NCI-H2029 (cell line): ENCODE measurements at places on chromosomes 2 and 18.

DNA sequence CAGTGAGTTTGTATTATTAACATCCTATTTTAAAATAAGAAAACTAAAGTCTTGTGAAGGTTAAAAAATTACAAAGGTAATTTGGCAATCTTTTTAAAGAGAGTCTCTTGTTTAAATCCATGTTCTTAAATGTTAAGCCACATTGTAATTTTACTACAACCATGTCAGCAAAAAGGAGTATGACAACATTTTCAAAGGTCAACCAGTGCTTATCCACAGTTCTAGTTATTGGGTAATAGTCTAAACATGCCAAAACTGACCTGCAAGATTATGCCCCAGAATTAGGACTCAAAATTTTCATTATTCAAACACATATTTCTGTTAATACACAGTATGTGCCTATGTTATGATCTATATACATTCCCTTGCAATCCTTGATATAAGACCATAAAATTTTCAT lies 1312.6 kb upstream of the CHAC2 start:
- no peak for DNase-seq

DNA sequence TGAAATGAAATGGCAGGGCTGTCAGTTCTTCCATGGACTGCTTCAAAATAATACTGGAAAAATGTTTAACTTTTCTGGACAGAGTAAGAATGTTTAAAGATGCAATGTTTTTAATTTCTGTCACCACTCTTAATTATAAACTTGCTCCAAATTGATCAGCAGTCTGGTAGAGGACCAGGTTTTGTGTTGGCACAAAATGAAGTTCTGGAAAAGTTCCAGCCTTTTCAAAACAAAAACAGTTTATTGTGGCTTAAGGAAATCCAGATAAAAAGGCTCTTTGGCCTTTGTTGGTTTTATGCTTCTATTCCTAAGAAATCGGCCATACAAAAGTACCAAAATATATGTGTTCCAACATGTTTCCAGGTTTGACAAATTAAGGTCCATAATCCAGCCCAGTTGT lies 48.8 kb downstream of the PTRHD1 start:
- no peak for DNase-seq

- DNase-seq: no peak
Observed at GRCh38 chr18:8744656-8745055, 39.3 kb downstream of the MTCL1 start.

- no peak for DNase-seq
Observed at GRCh38 chr2:84306361-84306760, 152.7 kb downstream of the SUCLG1 start.

DNA sequence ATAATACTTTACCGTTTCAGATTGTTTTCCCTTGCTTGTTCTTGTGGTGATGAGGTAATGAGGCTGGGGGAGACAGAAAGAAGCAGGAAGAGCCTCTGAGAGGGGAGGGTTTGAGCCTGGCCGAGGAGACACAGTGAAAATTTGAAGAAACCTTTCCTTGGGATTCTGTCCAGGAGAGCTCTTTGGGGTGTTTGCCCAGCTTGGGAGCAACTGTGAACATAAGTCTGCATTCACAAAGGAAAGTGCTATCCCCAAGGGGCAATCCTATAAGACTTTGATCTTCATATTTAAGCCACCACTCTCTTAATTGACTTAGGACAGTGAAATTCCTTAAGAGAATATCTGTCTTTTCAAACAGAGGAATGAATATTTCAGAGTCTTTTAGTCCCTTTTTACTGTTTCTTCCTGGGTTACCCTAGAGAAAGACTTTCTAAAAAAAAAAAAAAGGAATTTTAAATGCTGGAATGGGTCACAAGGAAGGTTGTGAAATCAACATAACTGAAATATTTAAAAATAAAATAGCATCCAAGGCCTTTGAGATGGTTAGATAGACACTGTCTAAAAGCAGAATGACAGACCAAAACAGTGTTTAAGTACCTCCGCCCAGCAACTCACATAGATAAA lies 52.5 kb upstream of the STAM2 start:
- DNase-seq: no peak

- no peak for DNase-seq
Observed at GRCh38 chr2:97663626-97663961, 250 bp downstream of the ACTR1B start.

DNA sequence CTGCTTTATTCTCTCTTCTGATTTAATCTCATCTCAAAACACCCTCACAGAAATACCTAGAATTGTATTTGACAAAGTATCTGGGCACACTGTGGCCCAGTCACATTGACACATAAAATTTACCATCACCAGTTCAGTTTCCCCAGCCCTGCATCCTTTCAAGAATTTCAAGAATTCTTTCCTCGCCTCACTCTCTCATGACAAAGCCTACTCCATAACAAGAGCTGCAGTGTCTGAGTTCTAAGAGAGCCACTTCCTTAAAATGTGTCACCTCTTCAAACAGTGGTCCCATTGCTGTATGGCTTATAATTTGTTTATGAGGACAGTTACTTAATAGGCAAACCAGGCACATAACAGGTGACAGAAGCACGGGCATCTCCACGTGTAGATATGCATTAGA lies 90.9 kb upstream of the STK39 start:
- no peak for DNase-seq

- no peak for DNase-seq
Observed at GRCh38 chr18:12543697-12544096, 114.2 kb downstream of the SPIRE1 start.

- no peak for DNase-seq
Observed at GRCh38 chr2:134175834-134176233, 78.0 kb upstream of the MGAT5 start.

DNA sequence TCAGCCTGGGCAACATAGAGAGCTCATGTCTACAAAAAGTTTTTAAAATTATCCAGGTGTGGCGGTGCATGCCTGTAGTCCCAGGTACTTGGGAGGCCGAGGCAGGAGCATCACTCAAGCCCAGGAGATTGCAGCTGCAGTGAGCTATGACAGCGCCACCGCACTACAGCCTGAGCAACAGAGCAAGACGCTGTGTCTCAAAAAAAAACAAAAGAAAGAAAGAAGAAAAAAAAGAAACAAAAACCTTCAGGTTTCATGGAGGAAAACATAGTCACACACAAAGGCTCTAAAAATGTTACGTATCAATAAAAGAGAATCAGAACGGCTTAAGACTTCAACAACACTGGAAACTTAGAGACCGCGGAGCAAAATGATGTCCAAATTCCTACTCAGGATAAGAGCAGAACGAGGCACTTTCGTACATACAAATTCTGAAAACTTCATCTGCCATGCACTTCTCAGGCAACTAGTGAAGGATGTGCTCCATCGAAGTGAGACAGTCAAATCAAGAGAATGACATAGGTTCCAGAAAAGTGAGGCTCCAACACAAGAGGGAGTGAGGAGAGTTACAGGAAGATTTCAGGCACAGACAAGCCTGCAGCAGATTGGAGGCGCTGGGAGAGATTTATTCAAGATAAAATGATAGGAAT lies 4.4 kb downstream of the HDLBP start:
- DNase-seq: no peak

DNA sequence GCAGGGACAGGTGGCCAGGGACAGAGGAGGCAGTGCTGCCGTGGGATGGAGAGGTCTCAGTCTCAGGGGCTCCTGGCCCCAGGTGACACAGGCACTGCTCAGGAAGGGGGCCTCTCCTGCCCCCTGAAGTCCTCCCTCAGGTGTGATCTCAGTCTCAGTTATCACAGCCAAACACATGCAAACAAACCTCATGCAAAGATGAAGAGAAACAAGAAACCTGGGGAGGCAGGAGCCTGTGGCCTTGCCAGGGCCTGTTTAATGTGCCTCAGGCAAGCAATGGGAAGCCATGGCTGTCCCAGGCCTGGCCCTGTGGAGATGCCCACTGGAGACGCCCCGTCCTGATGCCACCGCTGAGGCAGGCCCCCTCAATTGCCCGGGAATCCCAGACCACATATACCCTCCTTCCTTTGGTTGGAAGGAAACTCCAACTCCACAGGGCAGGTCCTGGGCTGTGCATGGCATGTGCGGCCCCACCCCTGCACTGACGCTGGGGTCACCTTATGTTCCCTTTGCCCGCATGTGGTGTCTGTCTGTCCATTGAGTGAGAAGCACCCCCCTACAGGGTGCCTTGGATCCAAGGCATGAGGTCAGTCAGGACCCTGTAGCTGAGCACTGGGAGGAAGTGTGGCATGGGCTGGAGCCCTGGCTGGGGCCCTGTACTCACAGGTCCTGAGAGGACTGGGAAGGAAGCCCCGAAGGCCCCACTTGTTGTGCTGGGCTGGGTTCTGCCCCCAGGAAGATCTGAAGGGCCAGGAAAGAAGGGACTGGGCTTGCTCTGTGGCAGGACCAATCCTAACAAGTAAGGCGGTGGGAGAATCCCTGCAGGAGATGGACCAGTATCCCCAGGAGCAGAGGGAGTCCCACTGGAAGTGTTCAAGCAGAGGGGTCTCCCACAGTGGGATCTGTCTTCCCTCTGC lies 68.8 kb upstream of the RAB6C start:
- no peak for DNase-seq

DNA sequence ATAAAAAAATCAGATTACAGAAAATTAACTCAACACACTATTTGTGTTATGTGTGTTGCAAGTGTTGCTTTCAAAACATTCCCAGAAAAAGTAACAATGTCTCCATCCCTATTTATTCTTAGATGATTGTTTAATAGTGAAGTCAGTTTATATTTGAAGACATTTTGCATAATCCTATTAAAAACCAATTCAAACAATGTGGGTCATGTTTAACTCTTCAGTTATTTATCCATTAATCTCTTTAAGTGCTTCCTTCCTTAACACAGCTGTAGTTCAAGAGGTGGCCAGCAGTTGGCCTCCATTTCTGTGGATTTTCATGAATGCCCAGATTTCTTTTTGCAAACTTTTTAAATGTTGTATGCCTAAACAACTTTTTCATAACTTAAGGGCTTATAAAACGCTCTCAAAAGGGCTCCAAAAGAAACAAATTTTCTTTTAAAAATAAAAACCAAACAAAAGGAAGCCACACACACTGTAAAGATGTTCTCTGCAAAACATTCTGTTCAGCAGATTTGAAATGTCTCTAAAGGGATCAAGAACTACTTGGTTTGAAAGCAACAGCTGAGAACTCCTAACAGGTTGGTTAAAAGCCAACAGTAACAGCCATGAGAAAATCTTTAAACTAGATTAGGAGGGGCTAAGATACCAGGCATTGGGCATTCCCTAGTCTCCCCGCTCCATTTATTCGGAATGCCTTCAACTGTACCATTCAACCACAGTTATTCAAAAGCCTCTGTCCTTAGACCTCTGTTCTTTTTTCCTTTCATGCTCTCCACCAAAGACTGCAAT lies 71.5 kb downstream of the THADA start:
- no peak for DNase-seq

DNA sequence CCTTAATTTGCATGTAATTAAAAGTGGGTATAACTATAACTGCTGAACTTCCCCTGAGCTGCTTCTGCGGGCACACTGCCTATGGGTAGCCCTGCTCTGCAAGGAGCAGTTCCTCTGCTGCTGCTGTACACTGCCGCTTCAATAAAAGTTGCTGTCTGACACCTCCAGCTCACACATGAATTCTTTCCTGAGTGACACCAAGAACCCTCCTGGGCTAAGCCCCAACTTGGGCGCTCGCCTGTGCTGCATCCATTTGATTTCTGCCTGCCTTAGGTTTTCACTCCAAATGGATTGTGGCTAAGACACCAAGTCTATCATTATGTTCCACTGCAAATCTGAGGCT lies 215.7 kb downstream of the ANAPC1 start:
- DNase-seq: no peak

GRCh38 chr2:12828980-12829379 lies 112.2 kb downstream of the TRIB2 start:
- DNase-seq: no peak

- no peak for DNase-seq
Observed at GRCh38 chr18:23838233-23838632, 149.0 kb downstream of the LAMA3 start.

GRCh38 chr2:232779934-232780333 lies 3.6 kb upstream of the KCNJ13 start:
- DNase-seq: no peak

DNA sequence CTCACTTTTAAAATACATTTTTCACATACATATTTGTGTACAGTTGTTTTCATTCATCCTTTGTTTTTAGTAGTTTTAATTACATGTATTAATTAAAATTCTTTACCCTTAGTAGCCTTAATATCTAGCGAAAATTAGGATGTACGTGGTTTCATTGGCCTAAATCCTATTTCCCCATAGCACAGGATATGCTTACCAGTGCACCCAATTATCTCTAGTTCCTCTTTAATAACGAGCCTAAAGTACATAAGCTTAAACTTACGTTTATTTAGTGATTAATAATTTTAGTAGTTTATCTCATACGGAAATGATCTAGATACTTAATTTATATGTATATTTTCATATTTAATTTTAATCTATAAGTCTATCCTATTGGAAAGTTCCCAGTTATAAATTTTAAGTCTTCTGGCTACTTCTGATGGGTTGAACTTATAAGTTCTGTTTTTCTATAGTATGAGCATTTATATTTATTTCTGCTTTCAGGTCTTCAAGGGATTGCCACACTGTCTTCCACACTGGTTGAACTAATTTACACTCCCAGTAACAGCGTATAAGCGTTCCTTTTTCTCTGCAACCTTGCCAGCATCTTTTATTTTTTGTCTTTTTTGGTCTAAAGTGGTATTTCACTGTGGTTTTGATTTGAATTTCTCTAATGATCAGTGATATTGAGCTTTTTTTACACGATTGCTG lies 21.4 kb upstream of the RUFY4 start:
- no peak for DNase-seq

DNA sequence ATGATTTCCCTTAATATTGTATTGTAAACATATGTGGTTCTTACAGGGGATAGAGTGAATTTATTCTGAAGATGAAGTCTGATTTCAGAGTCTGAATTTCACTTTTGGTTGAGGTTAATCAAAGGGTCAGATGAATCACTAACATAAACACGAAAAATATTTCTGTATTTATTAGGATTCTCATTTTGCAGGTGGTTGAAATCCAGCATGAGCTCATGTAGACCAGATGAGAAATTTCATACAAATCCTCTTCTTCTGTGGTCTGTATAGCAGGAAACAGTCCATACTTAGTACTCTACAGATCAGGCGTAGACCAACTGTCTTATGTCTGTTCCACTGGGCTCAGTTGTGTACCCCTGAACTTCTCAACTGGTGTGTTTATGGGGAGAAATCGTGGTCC lies 157.8 kb downstream of the BABAM2 start:
- no peak for DNase-seq

GRCh38 chr2:42045848-42046748 lies 1.7 kb upstream of the PKDCC start:
- peak; percentile 18 for DNase-seq

DNA sequence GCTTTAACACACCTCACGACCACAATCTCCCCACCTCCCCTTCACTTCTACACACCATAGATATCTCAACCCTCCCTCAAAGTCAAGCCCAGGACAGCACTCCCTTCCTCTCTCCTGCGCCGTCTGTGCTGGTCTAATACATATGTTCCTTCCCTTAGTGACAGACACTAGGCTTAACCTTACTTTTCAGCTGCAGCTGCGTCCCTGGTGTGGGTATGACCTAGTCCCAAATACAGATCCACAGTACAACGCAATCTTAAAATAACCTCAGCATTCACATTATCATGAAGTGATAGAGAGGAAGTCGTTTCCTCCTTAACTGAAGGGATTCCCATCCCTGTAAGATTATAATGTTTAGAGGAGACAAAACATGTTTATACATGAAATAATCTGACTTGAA lies 192.7 kb upstream of the TANK start:
- DNase-seq: no peak
